ENCODE measurements at places on chromosomes 16 and 17. TPM values are rescaled to one million over a fixed set of nuclear protein-coding genes. Genes with fewer than 3 reads are reported as not detected.

The ORMDL3 gene
- total RNA-seq = 54.1 TPM

DNA sequence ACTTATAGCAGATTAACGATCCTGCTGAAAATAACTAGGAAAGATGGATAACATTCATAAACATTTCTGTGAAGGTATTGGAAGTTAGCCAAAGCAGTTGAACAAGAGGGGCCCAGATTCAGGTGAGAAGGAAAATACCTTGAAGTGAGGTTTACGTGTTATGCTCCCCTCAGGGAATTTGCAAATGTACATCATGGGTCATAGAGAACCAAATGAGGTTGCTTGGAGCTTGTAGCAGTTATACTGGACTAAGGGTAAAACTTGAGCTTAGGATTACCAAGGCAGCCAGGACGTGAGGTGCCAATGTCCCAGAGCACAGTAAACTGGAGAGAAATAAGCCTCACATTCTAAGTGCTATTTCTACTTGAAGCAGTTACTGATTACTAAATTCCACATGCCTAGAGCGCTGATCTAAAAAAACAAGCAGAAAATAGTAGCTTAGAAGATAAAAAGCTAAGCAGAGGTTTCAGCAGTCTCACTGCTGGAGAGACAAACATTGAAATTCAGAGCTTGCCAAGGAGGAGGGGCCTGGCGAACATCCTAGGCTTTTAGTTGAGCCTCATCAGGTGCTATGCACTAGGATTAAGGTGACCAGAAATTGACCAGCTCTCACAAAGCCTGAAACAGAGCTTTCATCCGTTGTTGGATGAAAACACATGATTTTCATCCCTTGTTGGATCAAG, 136.7 kb upstream of the FAM20A start:
- no peak for DNase-seq

- DNase-seq = no peak
Observed at GRCh38 chr17:14833201-14833785, 431.8 kb downstream of the PMP22 start.

The TMIGD1 gene
- not detected for total RNA-seq

GRCh38 chr17:66445229-66445628, 142.8 kb downstream of the PRKCA start:
- DNase-seq = no peak

The NPIPA2 gene
- 19.5 TPM for total RNA-seq

DNA sequence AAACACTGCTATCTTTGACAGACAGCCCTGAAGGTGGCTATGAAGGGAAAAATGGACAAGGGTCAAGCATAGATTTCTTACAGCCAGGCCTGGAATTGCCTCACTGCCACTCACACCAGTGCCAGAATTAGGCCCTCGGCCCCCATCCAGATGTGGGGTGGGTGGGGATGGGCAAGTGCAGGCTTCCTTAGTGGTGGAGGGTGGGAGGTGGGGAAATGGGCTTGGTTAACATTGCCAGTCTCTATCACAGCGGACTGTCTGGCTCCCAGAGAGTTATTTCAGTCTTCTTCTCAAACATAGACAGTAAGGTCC, 24.9 kb downstream of the B9D1 start:
- peak; percentile 9 for DNase-seq

DNA sequence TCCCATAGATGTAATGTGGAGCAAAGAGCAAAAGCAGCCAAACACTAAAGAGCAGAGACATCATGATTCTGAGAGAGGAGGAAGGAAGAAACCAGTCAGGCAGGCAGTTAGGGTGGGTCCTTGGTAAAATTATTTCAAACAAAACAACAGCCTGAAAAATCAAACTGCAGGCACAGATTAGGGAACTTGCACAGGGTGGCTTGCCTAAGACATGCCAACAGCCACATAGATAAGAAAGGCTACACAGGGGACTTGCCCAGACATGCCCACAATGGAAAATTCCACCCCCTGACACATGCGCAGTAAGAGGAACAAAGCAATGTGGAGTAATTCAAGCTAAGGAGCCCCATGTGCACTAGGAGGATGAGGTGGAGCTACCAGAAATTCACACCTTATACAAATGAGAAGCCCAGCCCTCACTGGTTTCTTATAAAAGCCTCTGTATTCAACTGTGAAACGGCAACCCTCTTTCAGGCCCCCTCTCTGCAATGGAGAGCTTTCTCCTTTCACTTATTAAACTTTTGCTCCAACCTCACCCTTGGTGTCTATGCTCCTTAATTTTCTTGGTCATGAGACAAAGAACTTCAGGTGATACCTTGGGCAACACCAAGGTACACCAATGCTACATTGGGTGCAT, 7.3 kb upstream of the GAS7 start:
- no peak for DNase-seq

DNA sequence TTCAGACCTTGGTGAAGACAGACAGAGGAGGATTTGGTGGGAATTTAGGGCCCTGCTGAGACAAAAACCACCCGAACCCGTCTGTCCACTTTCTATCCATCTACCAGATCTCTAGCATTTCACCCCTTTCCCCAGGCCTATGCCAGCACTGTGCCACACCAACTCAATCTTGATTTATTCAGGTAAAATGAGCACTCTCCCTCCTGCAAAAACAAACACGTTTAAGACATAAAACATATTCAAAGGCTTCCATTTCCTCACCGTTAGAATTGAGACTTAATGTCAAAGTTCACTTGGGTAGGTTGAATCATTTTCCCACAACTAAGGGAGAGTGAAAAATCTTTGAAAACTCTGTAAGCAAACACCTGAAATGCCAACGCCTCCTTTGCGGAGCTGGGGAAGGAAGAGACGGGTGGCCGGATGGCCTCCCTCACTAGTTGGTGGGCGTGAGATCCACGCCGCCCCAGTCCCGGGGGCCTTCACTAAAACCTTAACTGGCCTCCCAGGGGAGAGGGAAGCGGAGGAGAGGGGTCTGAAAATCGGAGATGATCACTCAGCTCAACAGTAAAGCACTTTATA, 862 bp downstream of the DCAKD start:
- no peak for DNase-seq

DNA sequence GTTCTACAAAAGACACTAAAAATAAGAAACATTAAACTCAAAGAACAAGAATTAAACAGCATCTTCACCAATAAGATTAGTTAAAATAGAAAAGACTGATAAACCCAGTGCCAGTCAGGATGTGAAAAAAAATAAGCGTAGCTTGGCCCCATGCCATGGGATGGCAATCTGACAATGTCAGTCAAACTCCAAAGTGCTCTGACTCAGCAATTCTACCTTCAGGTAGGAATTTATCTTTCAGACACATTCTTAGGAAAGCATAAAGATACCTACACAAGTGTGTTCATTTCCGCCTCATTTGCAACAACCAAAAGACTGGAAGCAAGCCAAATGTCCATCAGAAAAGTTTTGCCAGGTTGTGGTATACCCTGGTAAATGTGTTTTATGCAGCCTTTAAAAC, 9.1 kb upstream of the MPO start:
- DNase-seq = no peak
